ENCODE measurements at places on chromosomes 7 and 10. TPM values are rescaled to one million over a fixed set of nuclear protein-coding genes. Genes with fewer than 3 reads are reported as not detected.

GRCh38 chr7:73779517-73779916 lies 9.4 kb upstream of the CLDN3 start:
- DNase-seq: no peak

DNA sequence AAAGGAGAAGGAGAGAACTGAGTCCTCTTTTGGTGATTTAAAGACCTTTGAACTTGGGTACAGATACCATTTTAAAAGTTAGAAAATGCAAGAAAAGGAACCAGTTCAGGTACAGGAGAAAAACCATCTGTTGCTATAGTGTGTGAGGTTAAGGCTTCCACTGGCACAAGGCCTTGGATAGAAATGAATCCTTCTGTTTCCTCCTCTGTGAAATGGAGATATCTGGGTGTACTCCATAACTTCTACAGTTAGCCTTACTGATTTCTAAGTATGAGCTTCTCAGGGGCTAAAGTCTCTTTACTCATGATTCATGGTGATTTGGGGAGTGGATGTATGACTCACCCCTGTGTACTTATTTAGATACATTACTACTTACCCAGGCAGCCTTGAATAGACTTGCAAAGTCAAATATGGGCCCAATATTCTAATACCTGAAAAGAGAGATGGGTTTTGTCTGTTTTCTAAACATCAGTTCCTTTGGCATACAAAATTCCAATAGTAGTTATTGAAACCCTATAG lies 117.2 kb upstream of the ADO start:
- DNase-seq: no peak

GRCh38 chr10:81704596-81704995 lies 170.4 kb upstream of the NRG3 start:
- no peak for DNase-seq

Gene ITPRID1
- total RNA-seq: not detected

Gene MTPN
- 68.8 TPM for total RNA-seq

GRCh38 chr10:101233863-101234262 lies 4.6 kb upstream of the LBX1 start:
- DNase-seq: no peak
